HepG2 (cell line): ENCODE measurements at places on chromosomes 5 and 9. TPM values are rescaled to one million over a fixed set of nuclear protein-coding genes. Genes with fewer than 3 reads are reported as not detected.

Gene SPATA31D3
- total RNA-seq = not detected in 2 replicates

Gene NDOR1
- total RNA-seq = 4.9 and 8.7 TPM in 2 replicates

Gene TXN
- 470 and 599 TPM in 2 replicates for total RNA-seq

Gene FRMPD1
- total RNA-seq = not detected in 2 replicates

Gene RASEF
- total RNA-seq = 0.03 and 0.07 TPM in 2 replicates

Gene NEUROG1
- total RNA-seq = not detected in 2 replicates

Gene PDZD2
- total RNA-seq = not detected in 2 replicates

Gene ANKRD55
- 0.11 and 0.31 TPM in 2 replicates for total RNA-seq

Gene POU5F2
- total RNA-seq = 0.10 and 0.38 TPM in 2 replicates

Gene MEF2C
- 0.02 TPM in 1 of 2 replicates, not detected in the other for total RNA-seq

Gene OLFML2A
- 0.02 TPM in 1 of 2 replicates, not detected in the other for total RNA-seq

Gene NR4A3
- total RNA-seq = 0.02 TPM in 1 of 2 replicates, not detected in the other

Gene SLC34A1
- 0.20 TPM in 1 of 2 replicates, not detected in the other for total RNA-seq

Gene PCDHGA10
- 0.06 and 0.18 TPM in 2 replicates for total RNA-seq

Gene KIF2A
- total RNA-seq = 19.2 and 36.4 TPM in 2 replicates

Gene IL5
- not detected in 2 replicates for total RNA-seq

Gene PAXX
- 20.7 and 31.9 TPM in 2 replicates for total RNA-seq

Gene MRPS30
- 67.4 and 67.6 TPM in 2 replicates for total RNA-seq

Gene PRSS3
- total RNA-seq = not detected in 2 replicates

Gene EDIL3
- not detected in 2 replicates for total RNA-seq

Gene RNF224
- total RNA-seq = 0.09 and 0.10 TPM in 2 replicates

Gene ERAP2
- total RNA-seq = 12.8 and 16.6 TPM in 2 replicates

Gene RNF208
- total RNA-seq = 1.8 and 2.1 TPM in 2 replicates

Gene ANKRD18A
- total RNA-seq = 4.3 and 5.9 TPM in 2 replicates

Gene AJM1
- total RNA-seq = 0.48 and 1.1 TPM in 2 replicates

Gene CHSY3
- total RNA-seq = 1.5 and 4.1 TPM in 2 replicates

Gene TMEM245
- 39.7 and 55.4 TPM in 2 replicates for total RNA-seq

Gene CCT5
- 708 and 1,053 TPM in 2 replicates for total RNA-seq

Gene SYK
- not detected in 2 replicates for total RNA-seq

Gene EIF4EBP3
- 1.7 and 1.9 TPM in 2 replicates for total RNA-seq

Gene RHOBTB3
- total RNA-seq = 35.4 and 39.6 TPM in 2 replicates

Gene RLN2
- not detected in 2 replicates for total RNA-seq

Gene HMGXB3
- total RNA-seq = 20.0 and 23.8 TPM in 2 replicates

Gene DPH7
- total RNA-seq = 22.6 and 31.6 TPM in 2 replicates

Gene CFAP157
- total RNA-seq = not detected in 2 replicates

Gene N4BP3
- total RNA-seq = not detected in 2 replicates

Gene IRX4
- not detected in 2 replicates for total RNA-seq

Gene AGTPBP1
- total RNA-seq = 22.3 and 23.9 TPM in 2 replicates

Gene OR13J1
- total RNA-seq = not detected in 2 replicates

Gene TLE4
- 0.94 and 2.0 TPM in 2 replicates for total RNA-seq

Gene DEPDC1B
- 51.3 and 78.3 TPM in 2 replicates for total RNA-seq
